ENCODE measurements at places on chromosomes 2 and 18.

DNA sequence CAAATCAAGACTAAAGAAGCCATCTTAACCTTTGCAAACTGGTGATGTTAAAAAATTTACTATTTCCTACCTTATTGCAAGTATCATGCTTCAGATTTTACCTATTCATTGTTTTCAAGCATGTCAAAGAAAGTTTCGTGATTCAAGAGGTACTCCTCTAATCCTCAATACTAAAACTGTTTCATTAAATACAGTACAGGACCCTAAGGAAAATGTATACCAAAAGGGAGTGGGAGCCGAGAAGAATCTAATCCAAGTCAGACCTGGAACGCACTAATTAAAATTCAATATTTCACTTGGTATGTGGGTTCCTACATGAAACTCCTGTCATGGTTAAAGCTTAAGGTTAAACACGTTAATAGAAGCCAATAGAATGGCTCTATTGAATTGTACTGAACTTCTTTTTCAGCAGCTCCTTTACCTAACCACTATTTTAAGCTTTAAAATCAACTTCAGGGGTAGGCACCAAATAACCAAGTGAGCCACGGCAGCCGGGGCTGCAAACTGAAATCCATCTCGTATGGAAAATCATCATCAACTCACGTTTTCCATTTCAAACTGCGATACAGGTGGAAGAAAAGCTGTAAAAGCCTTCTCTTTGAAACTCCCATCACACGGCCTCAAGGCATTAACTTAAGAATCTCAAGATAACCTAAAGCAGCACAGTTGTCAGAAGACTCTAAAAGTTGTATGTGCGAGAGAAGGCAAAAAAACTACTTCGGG, 188.8 kb downstream of the ZEB2 start:
- no peak for DNase-seq

DNA sequence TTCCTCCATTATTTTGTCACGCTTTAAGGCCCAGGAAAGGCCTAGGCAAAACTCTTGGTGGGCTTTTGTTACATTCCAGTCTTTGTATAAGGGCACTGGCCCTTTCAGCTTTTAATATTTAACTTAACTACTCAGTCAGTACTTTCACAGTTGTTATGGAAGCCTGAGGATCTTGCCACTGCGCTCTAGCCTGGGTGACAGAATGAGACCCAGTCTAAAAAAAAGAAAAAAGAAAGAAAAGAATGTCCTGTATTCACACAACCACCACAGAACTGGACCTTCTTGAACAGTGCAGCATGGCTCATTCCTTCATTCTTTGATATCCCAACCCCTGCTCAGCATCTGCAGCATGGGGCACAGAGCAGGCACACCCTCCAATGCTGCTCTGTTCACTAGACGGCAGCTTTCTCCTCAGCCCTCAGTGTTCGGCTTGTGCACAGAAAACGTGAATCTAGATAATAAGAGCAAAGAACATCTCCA, 93.4 kb upstream of the MSH2 start:
- no peak for DNase-seq

DNA sequence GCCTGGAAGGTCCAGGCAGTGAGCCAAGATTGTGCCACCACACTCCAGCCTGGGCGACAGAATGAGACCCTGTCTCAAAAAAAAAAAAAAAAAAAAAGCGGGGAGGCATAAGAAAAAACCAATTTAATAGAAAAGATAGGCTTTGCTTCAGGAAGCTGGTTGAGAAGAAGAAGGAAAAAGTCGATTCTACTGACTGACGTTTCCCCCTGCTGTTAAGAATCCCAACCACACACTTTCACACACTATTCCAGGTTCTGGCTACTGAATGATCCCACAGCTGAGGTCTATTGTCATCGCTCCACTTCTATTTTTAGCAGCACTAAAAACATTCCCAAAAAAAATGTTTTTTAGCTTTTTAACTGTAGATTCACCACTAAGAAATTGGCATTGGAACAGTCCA, 6.7 kb upstream of the CHCHD5 start:
- DNase-seq, result no peak

DNA sequence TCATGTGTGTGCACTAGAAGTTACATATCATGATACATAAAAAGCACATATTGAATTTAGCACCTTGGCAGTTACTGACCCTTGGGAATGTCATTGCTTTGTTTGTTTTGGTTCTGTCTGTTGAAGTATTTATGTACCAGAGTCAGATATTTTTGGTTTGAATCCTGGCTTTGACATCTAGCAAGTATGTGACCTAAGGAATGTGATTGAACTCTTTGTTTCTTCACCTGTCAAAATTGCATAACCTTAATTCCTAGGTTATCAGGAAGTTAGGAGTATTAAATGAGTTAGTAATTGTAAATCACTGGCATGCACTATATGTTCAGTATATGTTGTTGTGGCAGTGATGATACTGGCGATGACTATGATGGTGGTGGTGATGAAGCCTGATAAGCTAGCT, 1003.5 kb upstream of the NRXN1 start:
- no peak for DNase-seq

- peak; percentile 20 for DNase-seq
Observed at GRCh38 chr2:191927319-191927867, 80.5 kb upstream of the CAVIN2 start.

DNA sequence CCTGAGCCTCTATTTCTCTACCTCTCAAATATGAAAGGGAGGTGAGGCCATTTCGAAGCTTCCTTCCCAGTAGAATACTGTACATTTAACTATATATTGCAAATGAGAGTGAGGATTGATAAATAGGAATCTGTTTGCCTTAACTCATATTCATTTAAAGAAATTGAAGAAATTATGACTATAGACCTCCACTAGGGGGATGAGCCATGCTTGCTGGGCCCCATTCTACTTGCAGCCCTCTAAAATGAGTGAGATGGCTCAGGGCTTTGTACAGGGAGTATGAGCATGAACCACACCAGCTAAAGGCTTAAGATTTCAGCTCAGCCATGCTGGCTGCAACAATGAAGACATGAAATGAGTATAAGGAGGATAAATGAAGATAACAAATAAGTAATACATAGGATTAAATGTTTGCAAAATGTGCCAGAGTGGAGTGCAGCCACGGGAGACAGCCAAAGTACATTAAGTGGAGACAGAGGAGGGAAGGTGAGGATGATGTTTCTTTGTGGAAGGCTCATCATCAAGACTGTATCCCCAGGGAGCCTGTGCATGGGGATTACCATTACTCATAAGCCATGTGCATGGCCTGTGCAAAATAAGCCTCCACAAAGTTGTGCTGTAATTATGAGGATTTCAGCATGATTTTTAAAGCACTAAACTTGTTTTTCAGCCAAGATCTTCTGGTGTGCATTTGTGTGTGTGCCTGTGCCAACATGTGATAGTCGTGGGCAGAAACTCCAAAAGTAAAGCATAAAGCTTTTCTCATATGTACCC, 300.8 kb downstream of the CNTNAP5 start:
- DNase-seq, result no peak

- no peak for DNase-seq
Observed at GRCh38 chr2:207072571-207072970, 93.2 kb downstream of the KLF7 start.

- DNase-seq, result no peak
Observed at GRCh38 chr2:28751956-28752630, 463 bp downstream of the PPP1CB start.

GRCh38 chr2:232502511-232502910, 14.9 kb upstream of the ECEL1 start:
- no peak for DNase-seq

DNA sequence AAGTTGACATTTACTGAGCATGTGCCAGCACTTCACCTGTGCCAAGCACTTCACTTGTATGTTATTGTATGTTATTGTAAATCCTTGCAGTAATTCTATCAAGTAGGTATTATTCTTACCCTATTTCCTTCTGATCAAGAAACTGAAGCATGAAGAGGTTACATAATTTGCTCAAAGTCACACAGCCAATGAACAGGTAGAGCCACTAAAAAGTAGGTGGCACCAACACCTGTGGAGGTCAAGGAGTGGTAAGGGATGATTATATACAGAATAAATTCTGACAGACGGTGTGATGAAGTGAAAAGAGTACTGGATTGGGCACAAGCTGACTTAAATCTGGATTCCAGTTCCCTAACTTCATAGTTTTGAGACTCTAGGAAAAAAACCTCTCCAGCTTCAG, 71.0 kb downstream of the SPIRE1 start:
- no peak for DNase-seq

GRCh38 chr2:177712462-177712861, 319.9 kb downstream of the AGPS start:
- no peak for DNase-seq

GRCh38 chr2:177758591-177759371, 313.8 kb downstream of the PDE11A start:
- DNase-seq, result peak; percentile 75

DNA sequence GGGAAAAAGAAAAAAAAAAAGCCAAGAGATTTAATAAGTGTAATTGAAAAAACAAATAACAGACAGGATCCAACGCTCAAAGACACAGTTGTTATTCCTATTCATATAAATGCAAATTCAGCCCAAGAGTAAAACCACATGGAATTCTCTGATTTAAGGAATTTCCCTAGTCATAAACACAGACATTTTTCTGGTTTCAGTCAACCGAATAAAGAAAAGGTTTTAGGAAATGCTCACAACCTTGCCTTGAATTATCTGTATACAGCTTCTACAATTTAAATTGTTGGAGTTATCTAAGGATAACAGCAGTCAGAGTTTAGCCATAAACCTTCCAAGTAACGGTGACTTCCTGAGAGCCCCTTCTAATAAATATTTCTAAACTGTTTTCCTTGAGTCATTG, 122.7 kb downstream of the VWC2L start:
- DNase-seq, result no peak

DNA sequence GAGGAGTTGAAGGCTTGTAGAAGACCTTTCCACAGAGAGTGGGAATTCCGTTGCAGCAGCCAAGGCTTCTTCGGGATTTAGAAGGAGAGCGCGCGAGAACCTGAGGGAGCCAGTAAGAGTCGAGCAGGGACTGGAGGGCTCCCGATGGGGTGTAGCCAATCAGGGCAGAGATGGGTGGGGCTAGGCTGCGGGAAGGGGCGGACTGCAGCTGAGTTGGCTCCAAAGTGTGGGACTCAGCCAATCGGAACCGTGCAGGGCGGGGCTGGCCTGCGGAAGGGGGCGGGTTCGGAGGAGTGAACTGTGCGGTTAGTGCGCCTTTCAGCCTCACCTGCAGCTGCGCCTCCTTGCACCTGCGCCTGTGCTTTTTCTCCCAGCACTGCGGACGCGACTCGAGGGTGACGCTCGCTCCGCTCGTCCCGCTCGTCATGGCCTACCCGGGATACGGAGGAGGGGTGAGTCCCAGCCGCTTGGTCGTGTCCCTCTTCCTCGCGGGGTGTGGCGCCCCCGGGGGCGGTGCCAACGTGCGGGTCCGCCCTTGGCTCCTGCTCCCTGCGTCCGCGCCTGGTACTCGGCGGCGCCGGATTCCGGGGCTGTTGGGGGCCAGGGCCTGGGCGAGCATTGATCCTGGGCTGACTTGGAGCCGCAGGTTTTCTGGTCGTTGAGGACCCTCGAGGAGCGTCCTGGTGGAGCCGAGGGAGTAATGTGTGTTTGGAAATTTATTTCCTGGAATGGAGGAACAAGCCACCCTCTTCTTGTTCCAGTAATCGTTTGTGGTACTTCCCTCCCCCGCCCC, at the start of gene GCA:
Gene GCA (plus strand): TSS at position 309 of the 793 bp plus-strand sequence. CDS start 117 bp downstream, at position 426.
- DNase-seq, result peak; percentile 97

DNA sequence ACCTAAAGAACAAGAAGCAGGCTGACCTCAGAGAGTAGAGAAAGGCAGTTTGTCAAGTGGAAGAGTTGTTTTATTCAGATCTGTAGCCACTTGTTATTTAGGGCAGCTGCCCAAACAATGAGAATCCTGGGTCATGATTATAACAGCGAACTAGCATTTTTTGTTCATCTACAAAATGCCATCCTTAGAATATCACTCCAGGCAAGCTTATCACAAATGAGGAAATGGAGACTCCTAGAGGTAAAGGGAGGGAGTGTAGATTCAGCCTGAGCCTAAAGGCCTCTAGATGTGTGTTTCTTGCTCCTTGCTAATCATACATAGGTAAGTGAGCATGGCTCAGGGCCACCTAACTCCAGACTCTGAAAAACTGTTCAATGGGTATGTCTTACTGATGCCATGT, 126.1 kb downstream of the HNMT start:
- DNase-seq, result no peak

DNA sequence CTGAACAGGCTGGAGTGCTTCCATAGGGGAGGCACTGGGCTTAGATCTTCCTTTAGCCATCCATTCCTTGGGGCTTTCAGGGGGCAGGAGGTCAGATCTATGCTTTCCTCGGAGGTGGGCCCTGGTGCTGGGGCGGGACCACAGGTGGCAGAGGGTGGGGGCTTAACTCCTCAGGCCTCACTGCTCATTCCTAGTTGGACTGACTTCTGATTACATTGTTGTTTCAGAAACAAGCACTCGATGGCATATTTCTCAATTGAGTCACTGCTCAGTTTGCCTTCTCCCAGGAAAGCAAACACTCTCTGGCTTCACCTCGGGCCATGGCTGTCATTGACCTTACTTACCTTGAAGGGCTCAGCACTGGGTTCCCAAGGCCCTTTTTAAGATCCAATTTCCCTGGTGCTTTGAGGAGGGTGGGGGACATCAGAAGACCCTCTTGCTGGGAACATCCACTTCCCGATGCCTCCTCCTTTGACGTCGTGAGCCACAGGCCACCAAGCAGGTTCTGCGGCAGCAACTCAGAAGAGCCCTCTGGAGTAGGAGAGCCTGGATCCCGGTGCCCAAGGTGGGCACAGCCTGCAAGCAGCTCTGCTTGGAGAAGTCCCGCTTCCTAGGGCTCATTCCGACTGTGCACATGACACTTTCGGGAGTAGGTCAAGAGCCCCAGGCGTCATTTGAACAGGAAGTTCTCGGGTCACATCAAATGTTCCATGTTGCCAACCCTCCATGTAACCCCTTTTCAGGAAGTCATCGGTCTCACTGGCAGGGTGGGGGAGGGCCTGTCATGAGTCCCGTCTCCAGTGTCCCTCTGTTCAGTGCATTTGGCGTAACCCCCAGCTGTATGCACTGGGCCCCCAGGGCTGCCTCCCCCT, 40.6 kb downstream of the SDC1 start:
- no peak for DNase-seq

GRCh38 chr2:12091201-12091806, 344.9 kb downstream of the LPIN1 start:
- DNase-seq, result no peak

- peak; percentile 34 for DNase-seq
Observed at GRCh38 chr2:160253440-160254188, 53.5 kb upstream of the ITGB6 start.

DNA sequence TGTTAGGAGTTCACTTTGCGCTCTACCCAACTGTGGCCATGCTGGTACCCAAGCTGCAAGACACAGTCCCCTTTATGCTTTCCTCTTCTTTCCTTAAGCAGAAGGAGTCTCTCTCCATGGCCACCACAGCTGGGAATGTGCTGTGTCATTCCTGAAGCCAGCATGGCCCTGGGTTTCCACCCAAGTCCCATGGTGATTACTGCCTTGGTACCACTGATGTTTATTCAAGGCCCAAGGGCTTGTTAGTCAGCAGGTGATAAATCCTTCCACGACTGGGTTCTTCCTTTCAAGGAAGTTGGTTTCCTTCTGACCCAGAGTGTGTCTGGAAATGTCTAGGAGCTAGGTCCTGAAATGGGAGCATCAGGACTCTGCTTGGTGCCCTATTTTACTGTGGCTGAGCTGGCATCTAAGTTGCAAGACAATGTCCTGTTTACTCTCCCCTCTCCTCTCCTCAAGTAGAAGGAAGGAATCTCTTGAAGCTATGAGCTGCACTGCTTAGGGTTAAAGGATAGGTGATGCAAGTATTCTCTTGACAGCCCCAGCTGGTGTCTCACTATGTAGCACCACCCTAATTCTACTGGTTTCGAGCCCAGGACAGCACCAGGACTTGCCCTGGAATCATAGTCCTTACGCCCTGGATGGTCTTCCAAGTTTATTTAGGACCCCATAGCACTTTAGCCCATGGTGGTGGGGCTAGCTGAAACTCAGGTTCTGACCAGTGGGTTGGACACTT, 18.7 kb upstream of the NUP35 start:
- no peak for DNase-seq

- no peak for DNase-seq
Observed at GRCh38 chr2:190993292-190993643, 20.7 kb downstream of the STAT1 start.
